BJ (cell line): ENCODE measurements at places on chromosomes 12 and 14. TPM values are rescaled to one million over a fixed set of nuclear protein-coding genes. Genes with fewer than 3 reads are reported as not detected.
A peak's percentile ranks its signal among the peaks of the same experiment; 100 is the strongest.

ATXN3 gene
- 8.6 and 22.9 TPM in 2 replicates for polyA plus RNA-seq

SPRYD3 gene
- polyA plus RNA-seq: 34.8 and 48.0 TPM in 2 replicates

RIPK3 gene
- 4.3 and 4.4 TPM in 2 replicates for polyA plus RNA-seq

KRT5 gene
- not detected in 2 replicates for polyA plus RNA-seq

KRT74 gene
- polyA plus RNA-seq: not detected in 2 replicates

NIN gene
- 11.4 and 11.8 TPM in 2 replicates for polyA plus RNA-seq

PLEK2 gene
- polyA plus RNA-seq: 2.2 and 3.1 TPM in 2 replicates

SSPN gene
- polyA plus RNA-seq: 29.8 and 37.6 TPM in 2 replicates

DNA sequence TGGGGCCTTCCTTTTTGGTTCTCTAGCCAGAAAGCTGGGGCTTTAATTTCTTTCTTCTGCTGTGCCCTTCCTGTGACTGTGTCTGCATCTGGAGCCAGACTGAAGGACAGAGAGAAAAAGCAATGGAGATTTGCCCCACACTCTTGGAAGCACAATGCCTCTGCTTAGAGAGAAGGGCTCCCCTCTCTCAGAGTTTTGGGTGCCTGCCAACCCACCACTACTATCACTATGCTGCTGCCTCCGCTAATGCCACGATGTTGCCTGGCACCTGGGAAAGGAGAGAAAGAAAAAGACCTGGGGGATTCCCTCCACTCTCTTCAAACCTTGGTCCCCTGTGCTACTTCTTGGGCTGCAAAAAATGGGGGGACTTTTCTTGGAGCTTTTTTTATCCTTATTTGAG is 52.6 kb downstream of the TMEM260 start:
- DNase-seq: no peak

GRCh38 chr12:47303995-47304560 is 224.3 kb upstream of the AMIGO2 start:
- DNase-seq: no peak

DNA sequence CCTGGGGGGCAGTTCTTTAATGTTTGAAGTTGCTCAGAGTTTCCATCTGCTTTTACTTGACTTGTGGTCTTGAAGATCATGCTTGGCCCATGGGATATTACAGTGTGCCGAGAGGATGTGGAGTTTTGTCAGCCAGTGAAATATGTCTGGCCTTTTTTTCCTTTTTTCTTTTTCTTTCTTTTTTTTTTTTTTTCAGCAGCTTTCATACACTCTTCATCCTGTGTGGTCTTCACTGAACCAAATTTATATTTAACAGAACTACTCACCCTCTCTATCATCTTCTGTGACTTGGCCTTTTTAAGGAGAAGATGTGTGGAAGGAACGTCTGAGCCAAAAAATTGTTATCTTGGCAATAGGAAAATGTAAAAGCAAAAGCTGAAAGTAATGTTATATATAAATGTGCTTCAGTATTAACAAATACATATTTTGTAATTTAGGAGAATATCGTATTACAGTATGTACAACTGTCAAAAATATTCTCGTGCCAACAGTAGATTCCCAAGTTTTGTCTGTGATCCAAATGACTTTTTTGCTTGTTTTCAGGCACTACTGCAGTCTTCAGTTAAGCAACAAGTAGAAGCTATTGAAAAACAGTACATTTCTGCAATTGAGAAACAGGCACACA is 200.6 kb downstream of the CCDC91 start:
- DNase-seq: no peak

GRCh38 chr14:22180045-22180444 is 409.0 kb downstream of the DAD1 start:
- no peak for DNase-seq

- DNase-seq: no peak
Observed at GRCh38 chr12:132610051-132610759, at the start of gene LRCOL1. TSS of gene LRCOL1 (minus strand) at chr12:132610582. CDS start at chr12:132606251, 4,331 bp downstream.

DNA sequence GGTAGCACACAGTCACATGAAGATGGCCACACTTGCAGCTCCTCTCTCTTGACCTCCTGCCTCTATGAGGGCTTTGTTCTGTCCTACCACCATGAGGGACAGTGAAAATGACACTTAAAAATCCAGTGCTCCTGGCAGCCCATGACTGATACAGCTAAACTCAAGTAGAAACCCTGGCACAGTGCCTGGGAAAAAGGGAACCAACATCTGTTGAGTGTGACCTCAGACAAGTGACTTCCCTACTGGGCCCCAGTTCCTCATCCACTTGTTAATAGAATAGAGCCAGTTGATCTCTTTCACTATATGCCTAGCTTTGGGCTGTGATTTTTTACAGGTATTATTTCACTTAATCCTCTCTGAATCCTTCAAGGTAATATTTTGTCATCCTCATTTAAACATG is 4.8 kb downstream of the GUCY2C start:
- DNase-seq: no peak

GRCh38 chr14:75426332-75427125 is 1.3 kb upstream of the JDP2 start:
- no peak for DNase-seq

GRCh38 chr14:75654127-75654732 is 6.4 kb downstream of the ERG28 start:
- DNase-seq: no peak

- no peak for DNase-seq
Observed at GRCh38 chr14:68254669-68255527, 435.3 kb downstream of the RAD51B start.

- DNase-seq: no peak
Observed at GRCh38 chr12:126966498-126966897, 1300.5 kb upstream of the TMEM132C start.

DNA sequence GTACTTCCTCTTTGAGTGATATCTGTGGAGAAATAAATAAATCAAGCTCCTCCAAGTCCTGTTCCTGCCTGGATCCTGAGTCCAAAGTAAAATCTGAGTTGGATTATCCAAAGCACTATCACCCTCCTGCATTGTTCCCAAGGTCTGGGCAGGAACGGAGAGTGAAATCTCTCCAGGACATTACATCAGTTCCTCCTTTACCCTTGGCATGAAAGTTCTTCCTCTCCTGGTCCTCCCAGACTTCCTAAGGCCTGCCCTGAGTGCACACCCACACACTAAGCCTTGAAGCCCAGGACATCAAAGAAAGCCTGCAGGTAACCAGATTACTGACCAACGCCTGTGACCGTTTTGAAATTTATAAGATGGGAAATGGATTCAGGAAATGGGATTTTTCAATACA is 206.8 kb upstream of the BCL2L14 start:
- no peak for DNase-seq

DNA sequence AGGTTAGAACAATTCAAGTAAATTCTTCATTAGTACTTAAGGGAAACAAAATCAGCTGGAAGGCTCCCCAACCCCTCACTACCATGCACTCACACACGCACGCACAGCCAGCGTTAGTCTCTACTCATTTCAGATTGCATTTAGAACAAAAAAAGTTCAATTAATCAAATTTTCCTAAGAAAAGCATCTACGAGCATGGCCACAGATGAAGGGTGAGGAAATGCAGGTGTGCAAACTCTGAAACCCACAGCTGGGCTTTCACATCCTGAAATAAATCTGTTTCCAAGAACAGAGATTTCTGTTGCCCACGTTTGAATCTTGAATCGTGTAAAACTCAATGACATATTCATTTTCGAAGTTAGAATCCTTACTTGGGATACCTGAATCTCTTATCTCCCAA is 62.6 kb downstream of the SEL1L start:
- no peak for DNase-seq

DNA sequence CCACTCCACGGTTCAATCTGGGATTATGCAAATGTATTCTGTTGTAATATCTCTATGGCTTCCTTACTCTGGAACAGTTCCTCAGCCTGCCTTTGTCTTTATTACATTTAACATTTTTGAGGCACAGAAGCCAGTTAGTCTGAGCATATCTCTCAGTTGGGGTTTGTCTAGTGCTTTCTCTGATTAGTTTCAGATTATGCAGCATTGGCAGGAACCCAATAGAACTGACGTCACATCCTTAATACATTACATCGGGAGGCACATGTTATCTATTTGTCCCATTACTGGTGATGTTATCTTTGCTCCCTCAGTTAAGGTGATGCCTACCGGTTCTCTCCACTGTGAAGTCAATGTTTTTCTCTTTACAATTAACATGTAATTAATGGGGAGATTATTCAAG is 62.4 kb downstream of the PPM1A start:
- DNase-seq: peak; percentile 9

DNA sequence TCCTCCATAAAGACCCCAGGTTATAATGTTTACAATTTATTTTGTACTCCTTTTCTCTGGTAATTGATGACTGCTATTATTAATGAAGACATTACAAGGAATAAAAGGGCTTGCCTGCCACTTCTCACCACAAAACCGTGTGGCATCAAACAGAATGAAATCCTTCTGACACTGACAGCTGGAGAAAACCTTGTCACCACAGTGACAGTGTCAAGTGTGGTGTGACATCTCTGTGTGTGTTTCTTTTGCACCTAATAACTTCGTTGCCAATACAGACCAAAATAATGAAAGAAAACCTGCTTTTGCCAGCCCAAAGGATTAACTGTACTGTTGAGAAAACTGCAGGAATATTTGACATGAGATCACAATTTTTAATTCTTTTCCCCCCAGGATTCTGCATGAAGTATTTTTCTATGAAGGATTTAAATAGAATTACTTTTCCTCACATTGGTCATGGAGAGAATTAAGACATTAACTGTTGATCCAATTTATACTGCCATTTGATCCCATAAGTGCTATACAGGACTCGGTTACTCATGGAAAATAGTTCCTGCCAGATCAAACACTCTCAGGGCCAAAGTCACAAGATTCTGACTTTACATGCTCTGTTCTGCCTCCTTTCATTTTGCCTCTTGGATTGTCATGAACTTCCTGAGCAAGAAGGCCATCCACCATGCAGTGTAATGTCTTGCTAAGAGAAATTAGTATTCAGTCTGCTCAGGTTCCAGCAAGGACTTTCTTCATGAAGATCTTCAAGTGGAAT is 60.4 kb upstream of the IFNG-AS1 start:
- no peak for DNase-seq

DNA sequence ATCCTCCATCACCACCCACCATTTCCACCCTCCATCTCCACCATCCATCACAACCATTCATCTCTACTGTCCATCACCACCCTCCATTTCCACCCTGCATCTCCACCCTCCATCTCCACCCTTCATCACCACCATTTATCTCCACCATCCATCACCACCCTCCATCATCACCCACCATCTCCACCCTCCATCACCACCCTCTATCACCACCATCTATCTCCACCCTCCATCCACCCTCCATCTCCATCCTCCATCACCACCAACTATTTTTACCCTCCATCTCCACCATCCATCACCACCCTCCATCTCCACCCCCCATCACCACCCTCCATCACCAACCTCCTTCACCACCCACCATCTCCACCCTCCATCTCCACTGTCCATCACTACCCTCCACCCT is 4.7 kb upstream of the CEP170B start:
- no peak for DNase-seq
